ENCODE measurements at places on chromosomes 12 and 14.

GRCh38 chr14:65128096-65128495 lies 25.8 kb upstream of the MAX start:
- H3K4me3 ChIP-seq, result no peak overlapping the region
- H3K27me3 ChIP-seq, result no peaks in the 10 kb centered on the region
- H3K4me1 ChIP-seq, result no peaks in the 10 kb centered on the region
- DNase-seq, result no peak
- no peaks in the 10 kb centered on the region for H3K36me3 ChIP-seq

GRCh38 chr14:95533822-95534221 lies 1.0 kb upstream of the GLRX5 start:
- DNase-seq, result no peak
- peaks cover 59% of the 10 kb centered on the region for H3K4me1 ChIP-seq
- H3K27ac ChIP-seq, result peak overlapping the region; percentile 84
- H3K36me3 ChIP-seq, result peaks cover 26% of the 10 kb centered on the region
- no peaks in the 10 kb centered on the region for H3K27me3 ChIP-seq

- H3K4me3 ChIP-seq, result no peak overlapping the region
- H3K27ac ChIP-seq, result no peak overlapping the region
- no peak for DNase-seq
- no peaks in the 10 kb centered on the region for H3K27me3 ChIP-seq
- H3K4me1 ChIP-seq, result no peaks in the 10 kb centered on the region
Observed at GRCh38 chr14:98501836-98502235, 770.2 kb downstream of the BCL11B start.

DNA sequence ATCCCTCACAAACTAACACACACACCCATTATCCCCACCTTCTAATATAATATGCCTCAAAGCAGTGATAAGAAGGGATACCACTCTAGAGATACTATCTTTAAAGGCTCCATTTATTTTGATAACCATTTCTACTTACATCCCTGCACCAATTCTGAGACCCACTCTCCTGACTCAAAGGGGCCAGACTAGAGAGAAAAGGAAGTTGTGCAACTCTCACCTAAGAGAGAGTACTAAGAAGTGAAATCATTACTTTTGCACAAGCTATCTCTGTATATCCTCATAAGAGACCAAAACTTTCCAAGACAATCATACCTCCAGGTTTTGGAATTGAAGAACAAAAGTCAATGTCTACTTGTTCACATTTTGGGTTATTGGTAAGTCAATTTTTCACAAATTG lies 45.4 kb upstream of the USP15 start:
- H3K27ac ChIP-seq, result no peak overlapping the region
- DNase-seq, result no peak
- no peak overlapping the region for H3K4me3 ChIP-seq
- H3K27me3 ChIP-seq, result no peaks in the 10 kb centered on the region
- no peaks in the 10 kb centered on the region for H3K36me3 ChIP-seq

DNA sequence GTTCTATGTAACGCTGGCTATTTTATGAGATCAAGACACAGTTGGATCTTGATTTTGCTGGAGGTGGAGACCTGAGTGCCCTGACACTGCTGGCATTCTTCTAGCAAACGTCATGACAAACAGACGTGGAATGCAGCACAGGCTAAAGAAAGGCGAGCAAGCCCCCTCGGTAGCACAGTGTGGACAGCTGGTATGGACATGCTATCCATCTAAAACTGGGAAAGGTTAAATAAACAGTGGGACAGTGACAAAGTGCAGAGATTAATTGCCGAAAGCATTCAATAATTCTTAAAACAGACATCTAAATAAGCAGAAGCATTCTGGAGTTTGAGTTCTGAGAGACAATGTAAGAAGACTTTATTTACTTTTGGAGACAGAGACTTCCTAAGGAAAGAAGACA lies 237.2 kb downstream of the FBXL14 start:
- H3K27ac ChIP-seq, result no peak overlapping the region
- no peak overlapping the region for H3K4me3 ChIP-seq
- H3K36me3 ChIP-seq, result no peaks in the 10 kb centered on the region

DNA sequence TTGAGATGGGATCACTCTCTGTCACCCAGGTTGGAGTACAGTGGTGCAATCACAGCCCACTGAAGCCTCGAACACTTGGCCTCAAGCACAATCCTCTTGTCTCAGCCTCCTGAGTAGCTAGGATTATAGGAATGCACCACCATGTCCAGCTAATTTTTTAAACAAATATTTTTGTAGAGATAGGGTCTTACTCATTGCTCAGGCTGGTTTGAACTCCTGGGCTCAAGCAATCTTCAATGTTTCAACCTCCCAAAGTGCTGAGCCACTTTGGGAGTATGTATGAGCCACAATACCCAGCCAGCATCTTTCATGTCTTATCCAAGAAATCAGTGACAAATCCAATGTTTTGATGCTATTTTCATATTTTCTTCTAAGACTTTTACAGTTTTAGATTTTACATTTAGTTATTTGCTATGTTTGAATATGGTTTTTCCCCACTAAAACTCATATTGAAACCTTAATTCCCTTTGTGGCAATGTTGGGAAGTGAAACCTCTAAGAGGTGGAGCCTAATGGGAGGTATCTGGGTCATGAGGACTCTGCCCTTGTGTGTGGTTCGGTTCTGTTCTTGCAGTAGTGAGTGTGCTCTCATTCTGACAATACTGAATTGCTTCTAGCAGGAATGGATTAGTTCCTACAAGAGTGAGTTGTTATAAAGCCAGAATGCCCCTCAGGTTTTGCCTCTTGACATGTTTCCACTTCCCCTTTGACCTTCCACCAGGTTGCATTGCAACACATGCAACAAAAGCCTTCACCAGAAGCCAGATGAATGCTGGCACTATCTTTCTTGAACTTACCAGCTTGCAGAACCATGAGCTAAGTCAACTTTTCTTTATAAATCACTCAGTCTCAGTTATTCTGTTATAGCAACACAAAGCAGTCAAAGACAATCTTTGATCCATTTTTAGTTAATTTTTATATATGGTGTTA lies 80.8 kb upstream of the AMIGO2 start:
- no peaks in the 10 kb centered on the region for H3K36me3 ChIP-seq
- H3K4me3 ChIP-seq, result no peak overlapping the region
- no peaks in the 10 kb centered on the region for H3K4me1 ChIP-seq
- H3K27me3 ChIP-seq, result no peaks in the 10 kb centered on the region
- no peak overlapping the region for H3K27ac ChIP-seq
- no peak for DNase-seq

DNA sequence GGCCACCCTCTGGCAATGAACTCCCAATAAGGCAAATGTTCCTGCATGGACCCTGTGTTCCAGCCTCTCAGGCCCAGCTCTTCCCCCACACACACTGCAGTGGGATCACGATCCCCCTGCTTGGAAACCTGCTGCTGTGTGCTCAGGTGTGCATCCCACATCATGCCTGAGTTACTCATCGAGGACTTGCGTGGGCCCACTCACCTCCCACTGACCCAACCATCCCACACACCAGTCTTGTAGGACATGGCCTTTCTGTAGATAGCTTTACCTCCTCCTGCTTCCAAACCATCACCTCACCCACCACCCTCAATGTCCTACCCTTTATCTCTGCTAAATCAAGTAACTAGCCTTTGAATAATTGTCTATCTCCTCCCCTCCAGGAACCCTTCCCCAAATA lies 24.6 kb downstream of the NPC2 start:
- H3K4me1 ChIP-seq, result no peaks in the 10 kb centered on the region
- peaks cover 3% of the 10 kb centered on the region for H3K27me3 ChIP-seq
- no peak overlapping the region for H3K4me3 ChIP-seq
- DNase-seq, result no peak
- no peak overlapping the region for H3K27ac ChIP-seq

- H3K27me3 ChIP-seq, result peaks cover 13% of the 10 kb centered on the region
- H3K27ac ChIP-seq, result no peak overlapping the region
- no peak overlapping the region for H3K4me3 ChIP-seq
- no peak for DNase-seq
Observed at GRCh38 chr14:92556255-92556741, 42.7 kb downstream of the RIN3 start.

DNA sequence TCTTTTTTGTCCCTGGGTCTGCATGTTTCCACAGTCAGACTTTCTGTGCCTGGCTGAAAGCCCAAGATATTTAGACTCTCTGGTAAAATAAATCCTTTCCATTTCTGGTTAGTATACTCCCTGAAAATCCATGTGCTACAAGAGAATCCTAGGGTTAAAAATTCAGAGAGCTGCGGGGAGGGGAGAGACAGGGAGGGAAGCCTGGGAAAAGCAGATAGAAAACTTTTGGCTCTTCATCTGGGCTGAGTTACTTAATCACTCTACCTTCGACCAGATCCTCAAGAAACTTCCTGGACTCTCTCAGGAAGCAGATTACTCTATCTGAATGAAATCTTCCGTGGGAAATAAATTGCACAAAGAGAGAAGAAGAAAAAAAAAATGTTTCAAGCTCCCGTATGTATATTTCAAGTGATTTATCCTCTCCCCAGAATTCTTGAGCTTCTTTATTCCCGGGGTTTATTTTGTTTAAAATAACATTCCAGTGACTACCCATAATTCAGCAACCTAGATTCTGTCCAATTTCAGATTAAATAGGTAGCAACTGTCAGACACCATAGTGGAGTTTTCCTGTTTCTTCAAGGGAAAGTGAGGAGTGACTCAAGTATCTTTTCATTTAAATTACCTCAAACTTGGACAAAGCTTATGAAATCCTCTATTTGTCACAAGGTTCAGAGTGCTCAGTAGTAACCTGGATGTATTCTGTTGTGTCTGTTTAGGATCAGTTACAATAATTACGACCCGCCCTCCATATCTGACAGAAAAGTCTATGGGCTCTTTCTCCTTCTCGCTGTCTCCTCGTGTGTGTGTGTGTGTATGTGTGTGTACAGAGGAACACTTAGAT lies 163.7 kb downstream of the MYRFL start:
- no peak overlapping the region for H3K4me3 ChIP-seq
- H3K27ac ChIP-seq, result no peak overlapping the region
- no peak for DNase-seq
- no peaks in the 10 kb centered on the region for H3K4me1 ChIP-seq

DNA sequence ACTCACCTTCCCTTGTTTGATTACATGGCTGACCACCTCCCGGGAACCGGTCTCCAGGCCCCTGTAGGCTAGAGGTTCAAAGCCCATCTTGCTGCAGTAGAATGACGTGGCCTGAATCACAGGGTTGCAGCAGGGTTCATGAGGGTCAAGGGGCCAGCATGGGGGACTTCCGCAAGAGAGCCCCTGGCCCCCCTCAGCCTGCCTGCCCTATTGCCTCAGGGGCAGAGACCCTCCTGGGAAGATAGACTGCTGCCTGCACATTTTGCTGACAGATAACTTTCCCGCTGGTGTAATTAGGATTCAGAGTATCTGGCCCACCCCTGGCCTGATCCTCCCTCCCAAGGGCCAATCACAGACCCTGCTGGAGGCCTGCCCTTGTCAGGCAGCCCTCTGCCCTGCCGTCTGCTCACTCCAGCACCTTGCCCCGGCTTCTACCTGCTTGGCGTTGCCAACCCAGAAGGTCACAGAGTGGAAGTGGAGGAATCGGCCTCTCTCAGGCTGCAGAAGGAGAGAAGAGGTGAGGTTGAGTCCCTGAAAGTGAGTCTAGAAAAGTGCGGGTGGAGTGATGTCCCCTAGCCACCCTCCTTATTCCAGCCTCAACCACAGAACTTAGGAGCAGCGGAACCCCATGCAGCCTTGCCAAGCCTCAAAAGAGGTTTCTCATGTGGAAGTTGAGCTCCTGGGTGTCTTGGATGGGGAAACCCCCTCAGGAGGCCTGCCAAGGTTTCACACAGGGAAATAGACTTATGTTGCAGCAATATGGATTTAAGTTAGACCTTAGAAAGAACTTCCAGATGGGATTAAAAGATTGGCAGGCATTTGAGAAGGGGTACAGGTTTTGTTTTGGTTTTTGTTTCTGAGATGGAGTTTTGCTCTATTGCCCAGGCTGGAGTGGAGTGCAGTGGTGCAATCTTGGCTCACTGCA lies 1.1 kb downstream of the HPD start:
- no peaks in the 10 kb centered on the region for H3K4me1 ChIP-seq
- no peak for DNase-seq
- H3K27ac ChIP-seq, result no peak overlapping the region
- H3K4me3 ChIP-seq, result no peak overlapping the region
- no peaks in the 10 kb centered on the region for H3K36me3 ChIP-seq

DNA sequence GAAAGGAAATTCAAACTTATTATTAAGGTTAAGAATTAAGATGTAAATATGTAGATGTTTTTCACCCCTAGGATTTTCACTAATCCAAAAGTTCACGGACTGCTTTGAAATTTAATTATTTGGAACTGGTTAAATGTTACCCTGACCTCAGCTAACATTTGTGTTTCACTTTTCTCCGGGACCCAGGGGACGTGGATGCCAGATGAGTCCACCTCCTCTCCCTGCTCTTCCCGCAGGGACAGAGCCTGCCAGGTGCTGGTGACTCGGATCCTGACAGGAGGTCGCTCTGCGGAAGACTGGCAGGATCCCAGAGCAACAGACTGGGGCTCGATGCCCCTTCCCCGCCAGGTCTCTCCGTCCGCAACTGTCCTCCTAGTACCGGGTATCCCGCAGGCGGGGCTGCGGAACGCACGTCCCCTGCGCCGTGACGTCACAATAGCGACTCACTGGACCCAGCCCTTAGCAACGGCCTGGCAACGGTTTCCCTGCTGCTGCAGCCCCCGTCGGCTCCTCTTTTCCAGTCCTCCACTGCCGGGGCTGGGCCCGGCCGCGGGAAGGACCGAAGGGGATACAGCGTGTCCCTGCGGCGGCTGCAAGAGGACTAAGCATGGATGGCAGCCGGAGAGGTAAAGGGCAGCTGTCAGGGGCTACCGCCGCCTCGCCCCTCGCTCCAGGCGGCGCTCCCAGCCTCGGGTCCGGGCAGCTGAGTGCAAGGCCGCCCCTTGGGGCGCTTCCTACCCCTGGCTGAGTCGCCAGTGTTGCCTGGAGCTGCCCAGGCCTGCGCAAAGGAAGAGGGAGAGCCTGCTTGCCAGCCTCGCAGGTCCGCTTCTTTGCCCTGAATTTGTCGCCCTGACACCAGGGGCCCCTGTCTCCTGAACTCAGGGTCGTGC lies at the start of gene SPATA7:
Gene SPATA7 (plus strand): TSS at position 446 of the 890 bp plus-strand sequence. CDS start 162 bp downstream, at position 608.
- H3K4me1 ChIP-seq, result peaks cover 19% of the 10 kb centered on the region
- H3K4me3 ChIP-seq, result peak within 1 kb of the TSS; percentile 97
- peak; percentile 84 for DNase-seq
- H3K27me3 ChIP-seq, result peaks cover 18% of the 10 kb centered on the region
- peak within 1 kb of the TSS; percentile 49 for H3K27ac ChIP-seq

DNA sequence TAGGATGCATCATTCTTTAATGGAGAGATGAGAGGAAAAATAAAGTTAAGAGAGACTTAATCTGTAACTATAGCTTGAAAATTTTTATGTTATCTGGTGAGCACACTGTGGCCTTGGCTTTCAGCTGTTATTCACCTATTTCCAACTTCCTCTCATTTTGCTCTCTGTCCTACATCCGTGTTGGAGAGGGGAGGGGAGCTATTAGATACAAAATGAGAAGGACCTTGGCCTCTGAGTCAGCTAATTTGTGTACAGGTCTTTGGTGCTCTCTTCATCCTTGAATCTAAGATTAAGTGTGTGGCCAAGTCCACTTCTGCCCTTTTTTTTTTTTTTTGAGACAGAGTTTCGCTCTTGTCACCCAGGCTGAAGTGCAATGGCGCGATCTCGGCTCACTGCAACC lies 887 bp upstream of the APOBEC1 start:
- no peaks in the 10 kb centered on the region for H3K36me3 ChIP-seq
- no peak for DNase-seq
- H3K4me1 ChIP-seq, result no peaks in the 10 kb centered on the region
- H3K27me3 ChIP-seq, result peaks cover 9% of the 10 kb centered on the region
- no peak overlapping the region for H3K27ac ChIP-seq

Measured in DND-41 (cell line).